ENCODE measurements at places on chromosomes 3 and 15.
A peak's percentile ranks its signal among the peaks of the same experiment; 100 is the strongest.

- DNase-seq: peak; percentile 60
Measured at GRCh38 chr15:84658080-84658787, at the start of gene NMB. NMB (minus strand) TSS chr15:84658199; CDS start chr15:84658152, 47 bp downstream.

GRCh38 chr3:175980486-175981090, 1121.5 kb downstream of the NAALADL2 start:
- no peak for DNase-seq

DNA sequence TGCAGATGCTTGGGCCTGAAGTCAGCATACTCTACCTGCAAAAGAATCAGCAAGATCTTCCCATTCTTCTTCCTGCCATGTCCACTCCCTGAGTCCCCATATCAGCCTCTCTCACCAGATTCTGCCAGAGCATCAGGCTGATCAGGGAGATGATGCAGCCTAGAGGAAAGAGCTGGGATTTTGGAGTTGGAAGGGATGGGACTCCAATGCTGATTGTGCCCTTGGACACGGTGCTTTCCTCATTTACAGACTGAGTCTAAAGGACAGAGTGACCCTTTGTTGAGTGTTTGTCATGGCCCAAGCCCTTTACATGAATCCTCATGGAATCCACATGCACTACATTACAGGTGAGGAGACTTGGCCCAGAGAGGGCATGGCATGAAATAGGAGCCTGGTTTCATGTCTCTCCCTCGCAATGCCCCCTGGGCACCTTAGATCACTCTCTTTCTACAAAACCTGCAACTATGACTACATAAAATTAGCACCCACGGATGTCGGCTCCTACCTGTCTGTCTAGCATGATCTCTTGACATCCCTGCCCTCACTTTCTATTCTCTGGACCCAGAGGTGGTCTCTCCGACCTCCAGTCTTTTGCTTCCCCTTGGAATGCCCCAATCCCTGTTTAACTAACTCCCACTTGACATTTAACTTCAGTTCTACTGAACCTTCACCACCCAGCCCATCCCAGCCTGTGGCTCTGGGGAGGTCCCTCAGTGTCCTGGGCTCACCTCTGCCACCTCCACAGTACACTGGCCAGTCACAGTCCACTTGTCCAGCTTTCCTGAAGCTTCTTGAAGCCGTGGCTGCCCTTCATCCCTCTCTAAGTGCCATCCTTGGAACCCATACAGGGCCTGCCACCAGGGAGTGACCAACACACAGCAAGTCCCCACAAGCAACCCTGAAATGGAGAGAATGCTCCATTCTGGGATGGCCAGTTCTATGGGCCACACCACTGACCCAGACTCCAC, 173.5 kb downstream of the ABHD5 start:
- DNase-seq: no peak

GRCh38 chr3:71721002-71721401, 4.2 kb downstream of the EIF4E3 start:
- DNase-seq: no peak

- DNase-seq: no peak
Measured at GRCh38 chr15:100097342-100098127, 244.2 kb downstream of the ADAMTS17 start.

- DNase-seq: no peak
Measured at GRCh38 chr3:61200270-61200669, 51.0 kb downstream of the FHIT start.

DNA sequence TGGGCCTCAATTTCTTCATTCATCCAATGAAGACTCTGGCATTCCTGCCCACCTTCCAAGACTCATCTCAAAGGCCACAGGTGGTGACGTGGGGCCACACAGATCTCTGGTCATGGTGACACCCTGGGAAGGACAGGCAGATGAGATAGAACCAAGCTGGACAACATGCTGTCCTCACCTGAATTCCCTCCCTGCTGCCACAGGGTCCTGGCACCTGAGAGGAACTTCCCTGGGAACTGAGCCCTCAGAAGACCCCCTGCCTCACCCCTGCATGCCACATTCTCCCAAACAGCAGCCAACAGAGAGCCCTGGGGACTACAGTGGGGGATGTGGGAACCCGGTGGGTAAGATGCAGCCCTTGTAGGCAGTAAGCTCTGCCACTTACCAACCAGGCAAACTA, 10.7 kb downstream of the KLF15 start:
- DNase-seq: no peak

- no peak for DNase-seq
Measured at GRCh38 chr3:106008766-106009165, 140.0 kb upstream of the CBLB start.

GRCh38 chr15:73500696-73501095, 57.7 kb downstream of the REC114 start:
- no peak for DNase-seq

- no peak for DNase-seq
Measured at GRCh38 chr3:156120528-156121251, at the start of gene KCNAB1. KCNAB1 (plus strand) TSS chr3:156120578.

DNA sequence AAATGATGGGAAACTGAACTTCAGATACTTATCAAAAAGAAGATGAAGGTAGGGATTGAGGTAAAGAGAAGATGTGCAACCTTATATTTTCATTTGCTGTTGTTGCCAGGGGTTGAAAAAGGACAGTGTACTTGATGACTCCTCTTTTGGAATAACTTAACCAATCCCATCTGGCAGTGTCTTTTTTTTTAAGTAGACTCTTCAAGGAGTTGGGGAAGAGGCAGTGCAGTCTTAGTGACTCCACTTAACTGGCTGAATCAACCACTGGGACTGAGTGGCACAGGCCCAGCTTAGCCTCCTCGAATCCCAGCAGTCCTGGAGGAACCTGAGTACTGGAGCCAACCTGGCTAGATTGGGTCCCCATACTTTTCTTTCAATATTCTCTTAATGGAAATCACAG, 27.3 kb upstream of the FILIP1L start:
- no peak for DNase-seq

DNA sequence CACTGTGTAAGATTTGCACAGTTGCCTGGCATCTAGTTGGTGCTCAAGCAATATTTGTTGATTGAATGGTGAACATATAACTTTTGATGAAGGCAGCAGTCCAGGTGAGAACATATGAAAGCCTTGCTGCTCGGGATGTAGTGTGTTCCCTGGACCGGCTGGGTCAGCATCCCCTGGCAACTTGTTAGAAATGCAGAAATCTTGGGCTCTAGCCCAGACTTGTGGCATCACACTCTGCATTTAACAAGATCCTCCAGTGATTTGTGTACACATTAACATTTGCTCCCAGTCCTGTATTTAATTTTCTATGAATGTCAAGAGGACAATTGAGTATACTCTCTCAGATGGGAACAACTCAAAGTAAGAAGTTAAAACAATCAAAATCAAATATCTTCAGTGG, 69.0 kb upstream of the SAMMSON start:
- no peak for DNase-seq

DNA sequence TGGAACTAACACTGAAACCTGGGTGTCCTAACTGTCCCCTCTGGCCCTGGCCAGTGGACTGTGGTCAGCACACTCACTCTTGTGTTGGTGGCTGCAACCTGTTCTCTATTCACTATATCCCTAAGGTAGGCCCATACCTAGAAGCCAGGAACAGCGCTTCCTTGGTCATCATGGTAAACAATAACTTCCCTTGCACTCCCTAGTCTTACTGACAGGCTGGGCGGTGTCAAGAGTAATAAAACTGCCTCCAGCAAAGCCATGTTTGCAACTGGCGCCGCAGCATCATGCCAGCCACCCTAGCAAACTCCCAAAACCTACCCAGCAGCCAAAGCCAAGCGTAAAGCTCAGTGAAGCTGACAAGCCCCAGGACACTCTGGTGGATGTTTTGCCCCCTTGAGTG, 63.1 kb upstream of the TSEN2 start:
- no peak for DNase-seq

- no peak for DNase-seq
Measured at GRCh38 chr15:85950101-85950500, 129.6 kb upstream of the AGBL1 start.

GRCh38 chr15:81293728-81294515, 30.0 kb downstream of the STARD5 start:
- no peak for DNase-seq

- DNase-seq: no peak
Measured at GRCh38 chr3:55955891-55956477, 468.9 kb upstream of the WNT5A start.

DNA sequence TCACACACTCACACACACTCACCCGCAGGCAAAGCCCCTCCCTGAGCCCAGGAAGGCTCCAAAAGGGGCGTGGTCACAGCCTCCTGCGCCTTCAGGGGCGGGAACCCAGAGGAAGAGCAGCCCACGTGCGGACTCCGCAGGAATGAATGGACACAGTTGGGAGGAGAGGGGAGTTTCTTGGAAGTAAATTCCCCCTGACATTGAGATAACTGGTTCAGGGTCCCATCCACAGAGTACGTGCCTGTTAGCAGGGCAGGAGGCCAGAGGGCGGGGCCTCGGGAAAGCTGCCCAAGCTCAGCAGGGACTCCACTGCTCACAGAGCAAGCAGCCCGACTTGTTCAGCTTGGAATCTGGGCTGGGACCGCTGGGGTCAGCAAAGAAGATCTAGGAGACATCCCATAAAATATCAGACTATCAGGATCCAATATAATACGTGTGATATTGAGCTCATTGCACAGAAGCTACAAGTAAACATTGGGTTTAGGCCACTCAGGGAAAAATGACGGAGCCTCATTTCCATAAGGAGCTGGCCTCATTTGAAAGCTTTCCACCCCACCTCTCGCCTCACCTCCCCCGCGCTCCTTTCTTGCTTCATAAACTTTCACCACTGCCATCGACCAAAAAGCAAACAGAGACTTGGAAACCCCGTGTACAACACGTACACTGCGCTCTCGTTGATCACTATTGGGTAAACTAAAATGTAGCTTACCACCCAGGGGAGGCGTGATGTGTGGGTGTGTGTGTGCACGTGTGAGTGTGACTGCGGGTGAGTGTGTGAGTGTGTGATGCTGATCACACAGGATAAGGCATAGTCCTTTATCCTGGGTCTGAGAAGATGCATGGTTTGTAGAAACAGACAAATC, 36.0 kb downstream of the TM2D3 start:
- peak; percentile 16 for DNase-seq

- DNase-seq: no peak
Measured at GRCh38 chr15:101492766-101493692, 3.5 kb upstream of the PCSK6 start.

DNA sequence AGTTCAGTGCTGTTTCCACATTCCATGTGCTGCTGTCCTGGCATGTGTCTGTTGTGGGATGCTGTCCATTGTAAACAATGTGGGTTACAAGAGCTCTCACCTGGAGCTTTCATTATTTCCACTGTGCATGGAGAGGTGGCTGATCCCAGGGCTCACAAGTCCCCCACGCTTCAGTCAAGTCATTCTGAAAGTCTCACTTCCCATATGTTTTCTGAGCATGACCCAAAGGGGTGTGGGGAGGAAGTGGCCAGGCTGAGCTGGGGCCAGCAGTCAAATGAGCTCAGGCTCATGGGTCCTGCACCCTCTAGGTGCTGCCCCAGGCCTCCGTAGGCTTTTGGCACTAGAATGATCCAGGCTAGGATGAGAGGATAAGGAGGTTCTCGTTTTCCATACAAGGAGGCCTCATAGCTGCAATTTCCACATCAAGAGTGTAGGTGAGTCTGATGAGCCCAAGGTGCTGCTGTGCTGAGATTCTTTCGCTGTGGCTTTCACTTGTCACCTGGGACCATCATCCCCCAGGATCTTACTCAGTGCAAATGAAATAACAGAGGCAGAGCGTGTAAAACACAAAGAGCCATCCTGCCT, 22.0 kb downstream of the STARD5 start:
- no peak for DNase-seq

DNA sequence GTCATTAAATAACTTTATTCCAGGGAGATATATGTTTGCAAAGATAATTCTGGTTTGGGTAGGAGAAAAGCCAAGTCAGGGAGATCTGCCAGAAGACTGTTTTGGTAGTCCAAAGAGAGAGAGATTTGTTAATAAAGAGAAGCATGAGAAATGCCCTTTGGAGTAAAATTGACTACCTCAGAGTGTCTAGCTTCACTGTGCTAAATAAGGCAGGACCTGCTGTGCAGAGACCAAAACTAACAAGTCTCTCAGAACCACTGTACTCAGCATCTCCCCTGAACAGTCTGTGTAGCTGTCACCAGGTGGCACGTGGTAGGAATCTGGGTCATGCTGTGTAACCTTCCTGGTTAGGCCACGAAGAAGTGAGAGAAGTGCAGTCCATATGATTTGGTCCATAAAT, 31.6 kb upstream of the SLC35G2 start:
- peak; percentile 24 for DNase-seq

DNA sequence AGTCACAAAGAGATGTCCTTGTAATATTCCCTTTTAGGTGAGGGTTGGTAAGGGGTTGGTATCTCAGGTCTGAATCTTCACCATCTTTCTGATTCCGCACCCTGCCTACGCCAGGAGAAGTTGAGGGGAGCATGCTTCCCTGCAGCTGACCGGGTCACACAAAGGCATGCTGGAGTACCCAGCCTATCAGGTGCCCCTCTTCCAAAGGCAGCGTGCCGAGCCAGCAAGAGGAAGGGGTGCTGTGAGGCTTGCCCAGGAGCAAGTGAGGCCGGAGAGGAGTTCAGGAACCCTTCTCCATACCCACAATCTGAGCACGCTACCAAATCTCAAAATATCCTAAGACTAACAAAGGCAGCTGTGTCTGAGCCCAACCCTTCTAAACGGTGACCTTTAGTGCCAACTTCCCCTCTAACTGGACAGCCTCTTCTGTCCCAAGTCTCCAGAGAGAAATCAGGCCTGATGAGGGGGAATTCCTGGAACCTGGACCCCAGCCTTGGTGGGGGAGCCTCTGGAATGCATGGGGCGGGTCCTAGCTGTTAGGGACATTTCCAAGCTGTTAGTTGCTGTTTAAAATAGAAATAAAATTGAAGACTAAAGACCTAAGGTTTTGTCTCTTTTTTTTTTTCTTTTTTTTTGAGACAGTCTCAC, 19.8 kb downstream of the TYRO3 start:
- no peak for DNase-seq

- DNase-seq: no peak
Measured at GRCh38 chr3:50320853-50321335, 1.7 kb downstream of the HYAL2 start.

- DNase-seq: no peak
Measured at GRCh38 chr3:69079269-69080159, 651 bp downstream of the UBA3 start.

DNA sequence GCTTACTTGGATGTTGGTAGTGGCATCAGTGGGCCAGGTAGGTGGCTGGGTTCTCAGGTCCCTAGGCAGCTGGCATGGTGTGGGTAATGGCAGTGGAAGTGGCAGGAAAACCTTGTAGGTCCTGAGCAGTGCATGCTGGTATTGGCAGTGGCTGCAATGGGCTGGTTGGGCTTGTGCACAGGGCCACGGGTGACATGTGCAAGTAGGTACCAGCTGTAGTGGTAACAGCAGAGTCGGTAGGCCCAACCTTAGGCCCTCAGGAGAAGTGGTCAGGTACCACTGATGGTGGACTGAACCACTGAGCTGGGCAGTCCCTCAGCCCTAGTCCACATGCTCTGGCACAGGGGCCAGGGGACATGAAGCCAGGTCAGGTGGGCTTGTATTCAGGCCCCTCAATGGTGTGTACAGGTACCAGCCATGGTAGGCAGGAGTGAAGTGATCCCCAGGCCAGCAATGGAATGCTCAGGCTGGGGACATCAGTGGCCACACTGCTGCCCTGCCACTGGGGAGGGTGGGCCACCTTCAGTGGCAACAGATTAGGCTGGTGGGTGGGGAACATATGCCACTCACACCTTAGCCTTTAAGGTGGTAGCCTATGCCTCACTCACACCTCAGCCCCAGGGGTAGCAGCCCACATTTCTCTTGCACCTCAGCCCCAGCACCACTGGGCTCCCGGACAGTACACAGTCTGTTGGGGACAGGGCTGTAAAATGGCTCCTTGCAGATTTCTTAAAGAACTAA, 118.1 kb downstream of the LRRK1 start:
- no peak for DNase-seq
